ENCODE measurements at places on chromosomes 1 and 21.

GRCh38 chr1:204084247-204084772 lies 11.4 kb downstream of the SOX13 start:
- H3K36me3 ChIP-seq = no peaks in the 10 kb centered on the region
- no peaks in the 10 kb centered on the region for H3K27me3 ChIP-seq
- H3K27ac ChIP-seq = no peak overlapping the region

DNA sequence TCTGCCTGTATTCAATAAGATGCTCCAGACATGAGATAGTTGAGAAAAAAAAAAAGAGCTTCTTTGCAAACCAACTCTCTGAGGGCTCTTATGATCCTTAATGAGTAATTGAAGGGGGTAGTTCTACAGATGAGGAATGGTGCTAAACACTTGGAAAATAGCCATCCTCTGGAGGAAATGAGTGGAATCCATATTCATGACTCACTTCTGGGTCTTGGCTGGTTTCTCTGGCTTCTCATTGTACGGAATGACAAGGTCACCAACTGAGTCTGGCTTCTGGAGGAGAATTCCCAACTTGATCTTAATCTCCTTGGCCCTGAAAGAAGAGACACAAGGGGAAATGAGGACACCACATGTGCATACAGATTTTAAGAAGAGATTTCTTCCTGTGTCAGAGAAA lies 34.7 kb downstream of the RGS5 start:
- H3K4me1 ChIP-seq = no peaks in the 10 kb centered on the region
- H3K27ac ChIP-seq = no peak overlapping the region
- no peak for DNase-seq
- no peaks in the 10 kb centered on the region for H3K27me3 ChIP-seq

DNA sequence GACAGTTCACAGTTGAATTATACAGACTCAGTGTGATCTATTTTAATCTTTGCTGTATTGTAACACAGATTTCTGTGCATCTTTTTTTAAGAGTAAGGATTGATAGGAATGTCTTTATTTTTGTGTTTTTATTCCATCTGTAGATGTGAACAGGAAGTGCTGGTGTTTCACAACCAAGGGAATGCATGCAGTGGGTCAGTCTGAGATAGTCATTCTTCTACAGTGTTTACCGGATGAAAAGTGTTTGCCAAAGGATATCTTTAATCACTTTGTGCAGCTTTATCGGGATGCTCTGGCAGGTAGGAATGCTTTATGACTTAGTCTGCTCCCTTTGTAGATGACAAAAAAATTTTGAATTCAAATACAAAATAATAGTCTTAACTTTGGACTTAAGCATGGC lies 84.5 kb downstream of the CC2D1B start:
- no peaks in the 10 kb centered on the region for H3K36me3 ChIP-seq
- H3K27me3 ChIP-seq = no peaks in the 10 kb centered on the region
- no peaks in the 10 kb centered on the region for H3K4me1 ChIP-seq
- no peak for DNase-seq
- H3K27ac ChIP-seq = no peak overlapping the region

- no peaks in the 10 kb centered on the region for H3K27me3 ChIP-seq
- H3K4me1 ChIP-seq = no peaks in the 10 kb centered on the region
- no peak overlapping the region for H3K27ac ChIP-seq
- H3K36me3 ChIP-seq = no peaks in the 10 kb centered on the region
- H3K4me3 ChIP-seq = no peak overlapping the region
These were observed 122.2 kb upstream of the ADGRL4 start for GRCh38 chr1:79128722-79129121.

DNA sequence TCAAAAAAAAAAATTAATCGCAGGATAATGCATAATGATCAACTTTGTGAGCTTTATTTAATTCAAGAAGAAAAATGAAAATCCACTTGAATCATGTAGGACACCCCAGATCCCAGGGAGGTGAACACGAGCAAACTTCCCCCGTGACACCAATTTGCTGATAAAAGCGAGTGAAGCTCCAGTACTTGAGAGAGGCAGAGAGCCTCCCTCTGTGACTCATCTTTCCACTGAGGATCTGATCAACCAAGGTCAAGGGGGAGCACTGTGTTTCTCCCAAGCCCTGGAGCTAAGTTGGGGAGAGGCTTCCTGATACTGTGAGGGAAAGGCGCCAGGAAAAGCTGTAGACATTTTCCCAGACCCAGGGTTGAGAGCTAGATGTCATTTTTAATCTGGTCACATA lies 160.9 kb downstream of the SLC44A5 start:
- no peaks in the 10 kb centered on the region for H3K36me3 ChIP-seq
- H3K4me3 ChIP-seq = no peak overlapping the region
- no peak overlapping the region for H3K27ac ChIP-seq
- no peaks in the 10 kb centered on the region for H3K4me1 ChIP-seq
- DNase-seq = no peak

All from activated CD8-positive, alpha-beta memory T cell treated with anti-CD3 and anti-CD28 coated beads, Interleukin-2, amount 10 ng/mL, durations not matched to agents 7 days and 5 days (primary cell).